NCI-H526 (cell line): ENCODE measurements at places on chromosomes 5 and 9.

GRCh38 chr5:37580106-37580505 is 201.0 kb downstream of the WDR70 start:
- no peak for DNase-seq

GRCh38 chr5:173688703-173689102 is 72.3 kb upstream of the BOD1 start:
- no peak for DNase-seq

DNA sequence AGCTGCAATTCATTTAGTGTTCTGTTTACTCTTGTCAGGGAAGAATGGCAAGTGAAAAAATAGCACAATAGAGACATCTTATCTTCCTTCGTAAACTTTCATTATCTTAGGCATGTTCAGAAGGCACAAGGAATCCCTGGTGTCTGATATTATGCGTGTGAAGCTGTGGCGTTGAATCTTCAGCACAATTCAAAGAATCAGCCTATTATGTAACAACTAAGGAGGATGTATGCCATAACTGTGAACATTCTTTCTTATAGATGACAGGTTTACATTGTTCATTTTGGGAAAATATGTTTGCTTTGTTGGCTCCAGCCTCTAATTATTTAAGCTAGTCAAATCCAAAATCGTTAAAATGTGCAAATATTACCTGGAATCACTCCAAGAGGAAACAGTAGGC is 446.1 kb downstream of the ANXA1 start:
- no peak for DNase-seq

GRCh38 chr5:122009436-122009835 is 47.7 kb downstream of the SRFBP1 start:
- no peak for DNase-seq

- DNase-seq = peak; percentile 88
Measured at GRCh38 chr5:154058055-154059038, 19.6 kb downstream of the MFAP3 start.

- DNase-seq = no peak
Measured at GRCh38 chr5:90055831-90056328, 353.7 kb downstream of the CETN3 start.

DNA sequence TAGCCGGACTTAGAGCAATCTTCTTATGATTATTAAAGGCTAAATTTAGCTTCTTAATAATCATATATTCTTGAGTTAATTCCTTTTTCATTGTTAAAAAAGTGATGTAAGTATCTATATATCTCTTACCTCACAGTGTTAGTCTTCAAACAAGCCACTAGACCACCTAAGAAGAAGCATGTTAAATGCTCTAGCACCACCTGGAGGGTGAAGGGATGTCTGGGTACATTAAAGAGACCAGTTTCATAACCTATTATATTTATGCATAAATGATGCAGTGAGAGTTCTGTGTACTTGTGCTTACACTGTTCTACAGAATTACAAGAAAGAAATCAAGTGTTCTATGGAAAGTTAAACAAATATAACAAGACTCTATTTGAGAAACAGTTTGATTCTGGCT is 55.9 kb upstream of the SLCO6A1 start:
- DNase-seq = peak; percentile 41

- no peak for DNase-seq
Measured at GRCh38 chr9:27572566-27572917, 739 bp downstream of the C9orf72 start.

- no peak for DNase-seq
Measured at GRCh38 chr9:109950710-109951443, 170.9 kb downstream of the PALM2AKAP2 start.

- no peak for DNase-seq
Measured at GRCh38 chr9:81237565-81238231, 451.6 kb downstream of the TLE1 start.

DNA sequence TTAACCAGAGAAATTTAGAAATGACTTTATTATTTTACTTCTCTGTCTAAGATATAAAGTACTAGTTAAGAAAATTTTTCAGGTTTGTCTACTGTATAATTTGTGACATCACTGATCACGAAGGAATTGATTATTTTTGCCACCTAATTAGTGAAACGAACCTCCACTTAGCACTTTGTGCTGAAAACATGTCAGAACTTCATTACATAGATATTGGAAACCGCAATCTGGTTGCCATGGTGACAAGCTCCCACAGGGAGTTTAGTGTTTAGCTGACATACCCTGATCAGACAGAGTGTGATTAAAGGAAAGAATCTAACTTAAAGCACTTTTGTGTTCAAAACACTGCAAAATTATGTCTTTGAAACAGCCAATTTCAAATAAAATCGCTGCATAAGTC is 668.4 kb upstream of the CCNG1 start:
- peak; percentile 16 for DNase-seq

DNA sequence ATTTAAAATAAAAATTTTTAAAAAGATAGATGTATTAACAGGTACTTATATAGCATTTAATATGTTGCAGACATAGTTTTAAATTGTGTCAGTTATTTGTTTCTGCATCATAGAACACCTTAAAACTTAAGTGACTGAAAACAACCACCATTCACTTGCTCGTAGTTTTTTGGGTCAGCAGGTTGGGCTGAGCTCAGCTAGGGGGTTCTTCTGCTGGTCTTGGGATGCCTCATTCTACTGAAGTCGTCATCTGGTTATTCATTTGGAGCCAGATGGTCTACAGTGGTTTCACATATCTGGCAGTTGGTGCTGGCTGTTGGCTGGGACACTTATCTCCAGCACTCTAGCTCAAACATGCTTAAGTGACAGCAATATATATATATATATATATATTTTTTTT is 29.6 kb downstream of the PSAT1 start:
- DNase-seq = no peak
